ENCODE measurements at places on chromosomes 4 and X.

DNA sequence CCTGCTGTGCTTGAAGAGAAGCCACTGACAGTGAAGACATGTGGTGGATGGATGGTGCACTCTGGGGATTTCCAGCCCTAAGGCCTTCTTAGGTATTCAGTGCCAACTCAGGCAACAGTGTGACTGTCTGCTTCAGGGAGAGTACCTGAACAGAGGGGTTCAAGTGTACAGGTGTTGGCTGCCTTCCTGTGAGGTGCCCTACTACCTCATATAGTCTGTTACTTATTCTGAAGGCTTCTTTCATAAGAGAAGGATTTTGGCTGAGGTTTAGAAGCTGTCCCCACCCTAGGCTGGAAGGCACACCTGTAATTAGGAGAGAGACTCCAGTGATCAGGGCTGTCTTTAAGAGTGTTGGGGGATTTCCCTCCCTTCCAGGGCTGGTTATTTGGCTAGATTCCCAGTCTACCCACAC, 1.8 kb downstream of the FTHL17 start:
- DNase-seq, result no peak

DNA sequence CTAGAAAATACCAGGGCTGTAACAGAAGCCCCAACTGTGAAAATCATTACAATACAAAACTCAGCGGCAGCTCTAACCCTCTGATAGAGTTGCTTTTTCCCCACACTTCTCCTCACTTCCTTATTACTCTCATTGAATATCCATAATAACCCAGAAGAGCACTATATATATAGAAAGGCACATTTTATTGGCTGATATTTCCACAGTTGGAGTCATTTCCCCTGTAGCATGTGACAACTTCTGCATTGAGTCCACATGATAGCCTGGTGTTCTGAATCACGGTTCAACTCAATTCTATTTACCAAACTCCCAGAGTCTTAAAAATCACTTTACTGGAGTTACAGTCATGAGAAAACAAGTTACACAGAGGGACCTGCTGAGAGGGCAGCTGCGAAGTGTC, 46.6 kb upstream of the NWD2 start:
- no peak for DNase-seq

DNA sequence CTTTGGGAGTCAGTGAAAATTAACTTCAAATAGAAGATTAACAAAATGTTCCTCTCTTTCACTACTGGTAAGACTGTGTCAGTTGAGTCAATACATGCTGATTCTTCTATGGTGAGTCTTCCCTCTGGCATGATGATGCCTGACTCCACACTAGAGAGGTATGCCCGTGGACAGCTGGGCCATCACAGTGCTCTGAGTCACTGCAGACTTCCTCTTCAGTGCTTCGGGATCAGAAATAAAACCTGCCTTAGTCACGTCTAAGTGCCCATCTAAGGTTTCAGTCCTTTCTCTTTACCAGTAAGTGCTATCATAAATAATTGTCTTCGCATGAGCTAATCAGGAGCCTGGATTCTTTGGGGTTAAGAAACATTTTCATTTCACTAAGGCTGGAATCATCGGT, 1.6 kb upstream of the ASB5 start:
- DNase-seq, result peak; percentile 100

- no peak for DNase-seq
These were observed 3.4 kb downstream of the CYBB start for GRCh38 chrX:37783305-37783704.

DNA sequence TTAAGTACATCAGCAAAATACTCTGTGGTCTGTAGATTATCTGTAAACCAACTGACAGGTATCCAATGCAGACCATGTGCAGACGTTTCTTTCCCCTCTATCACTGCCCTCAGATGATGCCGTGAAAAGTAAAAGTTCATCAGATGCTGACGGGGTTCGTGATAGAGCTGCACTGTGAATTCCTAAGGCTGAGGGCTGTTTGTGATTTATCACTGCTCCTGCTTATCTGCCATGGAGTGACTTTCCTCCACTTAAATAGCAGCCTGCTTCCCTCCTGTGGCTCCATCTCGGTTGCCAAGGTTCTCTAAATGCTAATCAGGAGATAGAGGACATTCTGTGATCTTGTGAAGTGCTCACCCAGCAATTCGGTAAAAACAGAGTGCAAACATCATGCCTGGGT, 89.3 kb upstream of the SRD5A3 start:
- no peak for DNase-seq

DNA sequence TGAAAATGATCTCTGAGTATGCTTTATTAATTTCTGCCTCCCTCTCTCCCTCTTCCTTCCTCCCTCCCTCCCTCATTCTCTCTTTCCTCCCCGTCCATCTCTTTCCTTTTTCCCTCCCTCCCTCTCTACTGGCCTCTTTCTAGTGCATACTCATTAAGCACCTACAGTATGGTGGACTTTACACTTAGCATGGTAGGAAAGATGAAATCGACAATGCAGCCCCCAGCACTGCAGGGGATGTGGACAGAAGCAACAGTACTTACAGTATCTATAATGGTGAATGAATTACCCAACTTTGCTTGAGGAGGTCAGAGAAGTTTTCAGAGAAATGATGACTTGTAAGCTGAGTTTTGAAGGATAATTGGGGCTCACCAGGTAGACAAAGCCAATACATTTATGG, 143.8 kb upstream of the RPS6KA3 start:
- DNase-seq, result no peak

GRCh38 chrX:150536455-150537116, 31.8 kb upstream of the MTM1 start:
- no peak for DNase-seq

GRCh38 chr4:176886135-176886534, 93.4 kb upstream of the VEGFC start:
- DNase-seq, result no peak

- no peak for DNase-seq
These were observed 143.5 kb downstream of the HNRNPD start for GRCh38 chr4:82230306-82230705.

GRCh38 chr4:54945838-54946237, 179.6 kb downstream of the KDR start:
- DNase-seq, result no peak

GRCh38 chrX:20265726-20266681, 705 bp downstream of the RPS6KA3 start:
- no peak for DNase-seq

DNA sequence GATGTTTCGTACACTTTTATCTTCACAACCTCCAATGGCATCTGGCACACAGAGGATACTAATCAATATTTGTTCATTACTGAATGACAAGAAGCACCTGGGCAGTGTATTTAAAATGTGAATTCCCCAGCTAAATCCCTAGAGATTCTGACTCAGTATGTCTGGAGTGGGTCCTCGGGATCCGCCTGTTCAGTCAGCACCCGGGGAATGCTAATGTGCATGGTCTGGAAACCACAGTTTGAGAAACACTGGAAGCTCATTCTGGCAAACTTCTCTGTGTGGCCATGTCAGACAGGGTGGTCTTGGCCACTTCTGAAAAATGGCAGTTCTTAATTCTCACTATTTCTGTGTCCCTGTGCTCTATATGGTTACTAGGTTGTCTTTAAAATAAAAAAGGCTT, 138.8 kb upstream of the VCX start:
- DNase-seq, result no peak

GRCh38 chrX:100946299-100946927, 17.7 kb upstream of the XKRX start:
- DNase-seq, result no peak

- DNase-seq, result peak; percentile 49
These were observed 126.8 kb downstream of the KLHL8 start for GRCh38 chr4:87093443-87094123.
